Nephron progenitor cell (in vitro differentiated cells): ENCODE measurements at places on chromosomes 13 and 19.

DNA sequence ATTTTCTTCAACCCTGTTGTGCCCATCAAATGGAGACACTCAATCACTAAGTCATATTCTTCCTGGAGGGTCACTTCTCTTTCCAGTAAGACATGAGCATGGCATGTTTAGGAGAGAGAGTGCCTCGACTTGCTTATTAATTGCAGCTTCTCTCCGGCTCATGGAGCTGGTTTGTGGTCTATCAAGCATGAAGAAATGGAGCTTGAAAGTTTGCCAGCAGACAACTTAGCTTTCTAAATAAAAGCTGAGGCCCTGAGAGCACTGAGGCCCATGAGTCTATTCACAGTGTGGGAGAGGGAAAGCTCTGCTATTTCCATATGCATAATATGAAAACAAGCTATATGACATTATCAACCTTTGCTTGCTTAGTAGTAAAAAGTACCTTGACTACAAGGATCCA, 378.5 kb downstream of the FGF9 start:
- peaks cover 4% of the 10 kb centered on the region for H3K27me3 ChIP-seq

DNA sequence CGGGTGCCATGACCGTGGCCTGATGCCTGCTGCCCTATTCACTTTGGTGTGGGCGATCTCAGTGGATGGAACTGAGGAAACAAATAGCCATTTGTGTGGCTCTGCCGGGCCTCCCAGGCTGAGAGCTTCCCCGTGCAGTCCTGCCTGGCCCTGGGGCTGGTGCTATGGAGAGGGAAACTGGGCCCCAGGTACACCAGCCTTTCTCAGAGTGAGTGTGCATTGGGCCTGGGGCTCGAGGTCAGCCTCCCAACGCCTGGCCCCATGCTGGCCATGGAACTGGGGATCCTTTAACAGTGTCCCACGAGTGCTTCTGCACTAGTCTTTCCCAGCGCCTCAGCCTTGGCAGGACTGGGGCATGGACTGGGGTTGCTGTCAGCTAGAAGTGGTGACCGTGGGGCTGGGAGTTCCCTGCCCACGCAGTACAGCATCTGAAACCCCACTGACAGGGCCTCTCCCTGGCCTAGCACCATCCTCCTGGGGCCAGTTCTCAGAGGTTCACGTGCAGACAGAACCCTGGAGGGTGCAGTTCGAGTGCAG, 10.5 kb downstream of the PLEKHF1 start:
- no peak overlapping the region for H3K4me3 ChIP-seq
- no peaks in the 10 kb centered on the region for H3K36me3 ChIP-seq
- H3K27ac ChIP-seq: no peak overlapping the region

DNA sequence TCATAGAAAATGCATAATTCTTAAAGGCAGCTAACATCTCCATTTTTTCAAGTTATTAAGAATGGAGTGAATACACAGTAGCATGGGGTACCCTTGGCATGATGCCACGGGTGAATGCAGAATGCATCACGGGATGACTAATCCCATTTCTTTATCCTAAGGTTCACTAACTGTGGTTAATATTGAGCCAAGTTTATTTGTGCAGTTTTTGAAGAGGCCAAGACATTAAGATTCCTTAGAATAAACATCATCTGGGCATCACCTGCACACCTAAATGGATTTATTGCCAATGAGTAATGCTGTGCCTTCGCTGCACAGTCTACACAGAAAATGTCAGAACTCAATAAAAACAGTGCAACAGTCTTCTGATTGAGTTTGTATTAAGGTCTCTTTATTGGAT, 333.1 kb downstream of the GPC6 start:
- H3K27ac ChIP-seq: no peak overlapping the region
- DNase-seq: no peak
- no peak overlapping the region for H3K4me3 ChIP-seq
- no peaks in the 10 kb centered on the region for H3K36me3 ChIP-seq
- peaks cover 6% of the 10 kb centered on the region for H3K4me1 ChIP-seq

- peaks cover 2% of the 10 kb centered on the region for H3K27me3 ChIP-seq
- no peak for DNase-seq
- no peak overlapping the region for H3K4me3 ChIP-seq
- H3K36me3 ChIP-seq: peaks cover 97% of the 10 kb centered on the region
- no peak overlapping the region for H3K27ac ChIP-seq
- H3K4me1 ChIP-seq: peaks cover 15% of the 10 kb centered on the region
These were observed 4.0 kb upstream of the ZNF8 start for GRCh38 chr19:58274771-58275201.

DNA sequence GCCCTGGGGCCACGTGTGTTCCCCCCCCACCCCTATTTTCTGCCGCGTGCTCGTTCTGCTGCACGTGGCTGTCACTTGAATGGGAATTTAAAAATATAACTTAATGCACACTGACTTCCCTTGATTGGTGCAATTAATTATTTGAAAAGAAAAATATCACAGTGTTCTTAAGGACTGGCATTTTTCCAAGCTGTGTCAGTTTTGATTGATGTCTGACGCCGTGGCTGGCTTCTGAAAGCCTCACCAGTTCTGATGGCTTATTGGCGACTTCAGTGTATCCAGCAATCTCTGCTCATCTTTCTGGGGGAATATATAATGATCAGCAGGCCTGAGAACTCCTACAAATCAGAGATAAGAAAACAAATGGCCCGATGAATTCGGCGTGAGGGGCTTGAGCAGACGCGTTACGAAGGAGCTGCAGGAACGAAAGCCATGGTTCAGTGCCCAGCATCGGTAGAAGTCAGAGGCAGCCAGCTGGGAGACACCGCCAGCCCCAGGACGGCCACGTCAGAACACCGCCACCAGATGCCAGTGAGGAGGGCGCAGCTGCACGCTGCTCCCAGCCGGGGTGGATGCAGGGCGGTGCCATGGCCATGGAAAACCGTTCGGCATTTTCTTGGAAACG, 111.2 kb downstream of the KDM4B start:
- H3K36me3 ChIP-seq: peaks cover 26% of the 10 kb centered on the region
- DNase-seq: no peak
- peaks cover 34% of the 10 kb centered on the region for H3K4me1 ChIP-seq
- no peak overlapping the region for H3K4me3 ChIP-seq

DNA sequence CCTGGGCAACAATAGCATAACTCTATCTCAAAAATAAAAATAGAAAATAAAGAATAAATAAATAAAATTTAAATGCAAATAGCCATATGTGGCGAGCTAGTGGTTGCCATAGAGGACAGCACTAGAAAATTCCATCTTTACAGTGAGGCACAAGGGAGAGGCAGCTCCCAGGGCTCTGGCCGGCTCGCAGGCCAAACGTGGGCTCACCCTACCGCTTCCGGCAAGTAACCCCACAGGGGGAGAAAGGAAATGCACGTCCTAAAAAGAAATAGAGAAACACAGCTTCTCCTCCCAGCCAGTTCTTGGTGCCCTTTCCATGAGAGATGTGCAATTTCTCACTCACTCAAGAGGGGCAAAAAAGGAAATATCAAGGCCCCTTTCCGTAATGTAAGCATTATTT, 12.4 kb upstream of the GRWD1 start:
- peaks cover 22% of the 10 kb centered on the region for H3K4me1 ChIP-seq
- DNase-seq: no peak

- peak overlapping the region; percentile 14 for H3K27ac ChIP-seq
- H3K27me3 ChIP-seq: no peaks in the 10 kb centered on the region
- H3K4me1 ChIP-seq: peaks cover 30% of the 10 kb centered on the region
- DNase-seq: no peak
- H3K4me3 ChIP-seq: no peak overlapping the region
- no peaks in the 10 kb centered on the region for H3K36me3 ChIP-seq
These were observed 1646.2 kb upstream of the SPRY2 start for GRCh38 chr13:81987159-81987558.

DNA sequence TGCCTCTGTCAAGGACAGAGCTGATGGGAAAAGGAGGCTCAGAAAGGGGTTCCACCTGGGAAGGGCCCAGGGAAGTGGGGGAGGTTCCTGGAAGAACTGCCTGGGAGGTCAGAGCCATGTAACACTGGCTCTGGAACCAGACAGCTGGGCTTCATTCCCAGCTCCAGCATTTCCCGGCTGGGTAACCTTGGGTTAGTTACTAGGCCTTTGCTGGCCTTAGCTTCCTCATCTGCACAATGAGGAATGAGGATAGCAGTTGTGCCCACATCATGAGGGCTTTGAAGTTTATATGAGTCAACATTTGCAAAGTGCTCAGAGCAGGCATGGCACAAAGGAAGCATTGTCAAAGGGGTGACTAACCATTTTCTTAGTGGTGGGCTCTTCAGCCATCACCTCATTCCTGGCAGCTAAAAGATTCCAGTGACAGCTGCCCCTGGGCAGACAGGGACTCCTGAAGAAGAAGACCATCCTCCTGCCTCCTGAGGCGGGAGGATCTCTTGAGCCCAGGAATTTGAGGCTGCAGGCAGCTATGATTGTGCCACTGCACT, 1.7 kb upstream of the DNAJB1 start:
- H3K4me1 ChIP-seq: peaks cover 62% of the 10 kb centered on the region
- peak overlapping the region; percentile 59 for H3K4me3 ChIP-seq
- DNase-seq: no peak
- H3K27me3 ChIP-seq: peaks cover 3% of the 10 kb centered on the region
- H3K27ac ChIP-seq: no peak overlapping the region

DNA sequence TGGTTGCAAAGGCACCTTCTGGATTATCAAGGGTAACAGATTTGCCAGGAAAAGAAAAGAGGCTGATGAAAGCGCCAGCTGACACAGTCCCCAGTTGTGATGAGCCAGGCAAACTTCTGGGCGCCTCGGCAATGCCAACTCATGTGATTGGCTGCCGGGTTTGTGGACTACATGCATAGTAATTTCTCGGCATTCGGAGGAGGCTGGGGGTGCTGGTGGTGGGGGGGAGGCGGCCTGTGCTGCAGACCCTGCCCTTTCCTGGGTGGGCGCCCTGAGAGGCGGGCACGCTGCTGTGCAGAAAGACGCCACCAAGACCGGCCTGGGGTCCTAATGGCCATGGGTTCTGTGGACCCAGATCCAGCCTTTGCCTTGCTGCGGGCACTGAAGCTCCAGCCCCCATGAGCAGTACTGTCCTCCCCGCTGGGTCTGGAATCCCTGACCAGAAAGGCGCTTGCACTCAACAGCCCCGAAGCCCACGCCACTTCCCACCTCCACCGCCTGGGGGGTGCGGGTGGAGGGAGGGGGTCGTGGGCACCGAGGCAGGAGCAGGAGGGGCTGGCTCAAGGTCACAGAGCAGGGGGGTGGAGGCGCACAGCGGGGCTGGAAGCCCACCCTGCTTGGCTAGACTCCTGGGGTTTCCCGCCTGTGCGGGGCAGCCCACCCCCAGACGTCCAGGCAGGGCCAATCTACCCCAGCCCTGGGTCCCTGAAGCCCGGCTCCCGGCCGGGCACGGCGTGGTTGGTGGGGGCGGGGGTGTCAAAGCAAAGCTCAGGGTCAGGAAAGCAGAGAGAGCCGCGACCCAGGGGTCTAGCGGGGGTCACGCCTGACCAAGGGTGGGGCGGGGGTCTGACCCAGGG, 1.0 kb downstream of the DIRAS1 start:
- H3K4me3 ChIP-seq: peak overlapping the region; percentile 61
- H3K27ac ChIP-seq: no peak overlapping the region
- H3K27me3 ChIP-seq: peaks cover 66% of the 10 kb centered on the region
- no peaks in the 10 kb centered on the region for H3K36me3 ChIP-seq

- no peak overlapping the region for H3K27ac ChIP-seq
- no peaks in the 10 kb centered on the region for H3K36me3 ChIP-seq
- peaks cover 73% of the 10 kb centered on the region for H3K27me3 ChIP-seq
- H3K4me3 ChIP-seq: no peak overlapping the region
These were observed 45.3 kb downstream of the NWD1 start for GRCh38 chr19:16764793-16765433.

- no peak for DNase-seq
- H3K36me3 ChIP-seq: no peaks in the 10 kb centered on the region
- H3K4me3 ChIP-seq: no peak overlapping the region
- peaks cover 44% of the 10 kb centered on the region for H3K4me1 ChIP-seq
These were observed 22.6 kb downstream of the CEBPA start for GRCh38 chr19:33279430-33280350.

DNA sequence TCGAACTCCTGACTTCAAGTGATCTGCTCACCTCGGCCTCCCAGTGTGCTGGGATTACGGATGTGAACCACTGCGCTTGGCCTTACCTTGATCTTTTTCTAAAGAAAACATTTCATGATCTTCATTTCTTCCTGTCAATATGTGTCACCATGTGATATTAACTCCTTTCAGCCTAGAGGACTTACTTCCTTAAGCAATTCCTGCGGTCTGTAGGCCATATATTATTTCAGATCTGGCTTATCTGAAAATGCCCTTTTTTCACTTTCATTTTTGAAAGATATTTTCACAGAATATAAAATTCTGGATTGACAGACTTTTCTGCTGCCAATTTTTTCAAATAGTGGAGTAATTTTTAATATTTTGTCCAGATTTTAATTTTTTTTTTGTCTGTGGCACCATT, 2.0 kb upstream of the GPR32 start:
- peaks cover 30% of the 10 kb centered on the region for H3K27me3 ChIP-seq
- H3K36me3 ChIP-seq: no peaks in the 10 kb centered on the region
- no peak overlapping the region for H3K4me3 ChIP-seq
- H3K4me1 ChIP-seq: no peaks in the 10 kb centered on the region
- no peak overlapping the region for H3K27ac ChIP-seq

- H3K4me3 ChIP-seq: no peak overlapping the region
- no peaks in the 10 kb centered on the region for H3K4me1 ChIP-seq
- no peak overlapping the region for H3K27ac ChIP-seq
- no peak for DNase-seq
- H3K27me3 ChIP-seq: no peaks in the 10 kb centered on the region
These were observed 1576.9 kb upstream of the SPRY2 start for GRCh38 chr13:81917810-81918209.
